NCI-H1048 (cell line): ENCODE measurements at places on chromosomes 7 and 10.

DNA sequence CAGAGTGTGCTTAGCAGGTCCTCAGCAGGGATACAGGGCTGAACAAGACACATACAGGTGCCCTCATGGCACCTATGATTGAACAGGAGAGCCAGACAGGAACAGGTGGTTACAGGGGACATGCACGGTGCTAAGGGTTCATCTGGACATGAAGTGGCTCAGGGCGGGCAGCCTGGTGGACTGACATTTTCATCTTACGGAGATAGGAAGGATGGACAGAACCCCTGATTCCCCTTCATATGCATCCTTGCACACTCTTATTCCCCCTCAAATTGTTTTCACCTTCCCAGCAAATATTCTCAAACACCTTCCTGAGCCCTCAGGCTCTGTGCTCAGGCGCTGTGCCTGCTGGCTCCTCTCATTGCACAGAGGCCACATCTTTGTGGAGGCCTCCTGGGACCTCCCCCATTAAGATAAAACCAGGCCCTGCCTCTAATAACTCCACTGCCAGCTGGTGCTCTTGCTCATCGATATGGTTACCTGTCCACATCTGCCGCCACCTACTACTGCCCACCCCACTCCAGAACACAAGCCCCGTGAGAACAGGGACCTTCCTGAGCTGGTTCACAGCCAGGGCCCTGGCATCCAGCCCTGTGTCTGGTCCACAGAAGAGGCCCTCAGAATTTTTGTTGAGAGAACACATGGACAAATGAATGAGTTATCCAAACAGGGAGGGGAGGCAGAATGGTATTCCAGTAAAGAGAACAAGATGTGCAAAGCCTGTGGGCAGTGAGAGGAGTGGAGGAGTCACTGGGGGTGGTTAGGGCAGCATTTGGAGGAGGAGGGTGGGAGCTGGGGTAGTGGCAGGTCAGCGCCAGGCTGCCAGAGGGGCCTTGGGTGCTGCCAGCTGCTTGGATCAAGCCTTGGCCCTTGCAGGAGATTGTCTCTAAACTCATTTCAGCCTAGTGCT, 68.9 kb upstream of the AQP1 start:
- DNase-seq, result no peak

DNA sequence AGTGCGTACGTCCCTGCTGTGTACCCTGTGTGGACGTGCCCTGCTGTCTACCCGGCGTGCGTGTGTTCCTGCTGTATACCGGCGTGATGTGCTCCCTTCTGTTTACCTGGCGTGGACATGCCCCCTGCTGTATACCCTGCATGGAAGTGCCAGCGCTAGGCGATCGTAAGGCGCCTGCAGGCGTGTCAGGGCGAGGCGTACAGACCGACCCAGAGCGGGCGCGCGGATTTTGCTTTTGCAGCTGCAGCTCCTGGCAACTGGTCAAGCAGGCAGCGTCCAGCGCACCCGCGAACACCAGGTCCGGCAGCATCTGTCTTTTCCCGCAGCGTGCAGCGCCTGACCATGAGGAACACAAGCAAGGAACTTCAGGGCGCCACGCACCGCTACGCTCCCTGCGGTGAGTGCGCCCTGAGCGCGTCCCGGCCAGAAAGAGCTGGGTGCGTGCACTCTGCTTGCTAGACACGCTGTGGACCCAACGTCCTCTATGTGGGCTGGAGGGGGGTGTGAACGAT, 680 bp downstream of the C7orf57 start:
- no peak for DNase-seq

DNA sequence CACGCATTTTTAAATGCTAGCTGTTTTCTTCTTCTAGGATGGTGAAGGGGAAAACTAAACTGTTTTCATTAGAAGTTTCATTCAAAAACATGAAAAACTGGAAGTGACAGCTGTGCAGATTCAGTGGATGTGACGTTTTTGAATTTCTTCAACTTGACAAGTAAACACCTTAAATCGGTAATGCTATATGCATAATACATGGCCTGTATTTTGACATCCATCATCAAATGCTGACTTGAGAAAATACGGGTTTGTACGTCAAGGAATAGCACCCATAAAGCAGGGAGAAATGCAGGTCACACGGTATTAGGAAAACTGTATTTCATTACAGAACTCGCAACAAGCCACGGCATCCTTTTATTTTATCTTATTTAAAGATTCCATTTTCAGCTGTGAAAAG, 720.5 kb downstream of the KCNMA1 start:
- DNase-seq, result no peak

DNA sequence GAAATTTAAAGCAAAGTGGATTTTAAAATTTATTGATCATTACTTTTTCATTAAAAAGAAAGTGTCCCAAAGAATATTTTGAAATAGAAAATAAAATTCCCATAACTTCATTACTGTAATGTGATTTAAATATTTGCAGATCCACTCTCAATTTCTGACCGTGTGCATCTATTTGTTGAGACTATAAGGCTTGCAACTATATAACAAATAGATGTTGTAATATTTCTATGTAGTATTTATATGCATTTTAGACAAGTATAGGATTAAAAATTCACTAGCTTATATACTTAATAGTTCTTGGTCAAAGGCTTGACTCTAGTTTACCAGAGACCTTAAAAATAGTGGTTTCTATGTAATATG, 3.8 kb downstream of the HHEX start:
- DNase-seq, result no peak

GRCh38 chr10:88990384-88991160, at the start of gene FAS:
Gene FAS, plus strand, starts transcription at chr10:88990798. Its CDS starts 79 bp downstream, at chr10:88990877.
- no peak for DNase-seq
